ENCODE measurements at places on chromosomes 3 and 15.

- DNase-seq, result no peak
These were observed 1035.3 kb downstream of the FHIT start for GRCh38 chr3:60215946-60216345.

- no peak for DNase-seq
These were observed 10.6 kb downstream of the DENND6A start for GRCh38 chr3:57682284-57682683.

- DNase-seq, result no peak
These were observed 7.7 kb downstream of the NCKIPSD start for GRCh38 chr3:48678056-48678455.

DNA sequence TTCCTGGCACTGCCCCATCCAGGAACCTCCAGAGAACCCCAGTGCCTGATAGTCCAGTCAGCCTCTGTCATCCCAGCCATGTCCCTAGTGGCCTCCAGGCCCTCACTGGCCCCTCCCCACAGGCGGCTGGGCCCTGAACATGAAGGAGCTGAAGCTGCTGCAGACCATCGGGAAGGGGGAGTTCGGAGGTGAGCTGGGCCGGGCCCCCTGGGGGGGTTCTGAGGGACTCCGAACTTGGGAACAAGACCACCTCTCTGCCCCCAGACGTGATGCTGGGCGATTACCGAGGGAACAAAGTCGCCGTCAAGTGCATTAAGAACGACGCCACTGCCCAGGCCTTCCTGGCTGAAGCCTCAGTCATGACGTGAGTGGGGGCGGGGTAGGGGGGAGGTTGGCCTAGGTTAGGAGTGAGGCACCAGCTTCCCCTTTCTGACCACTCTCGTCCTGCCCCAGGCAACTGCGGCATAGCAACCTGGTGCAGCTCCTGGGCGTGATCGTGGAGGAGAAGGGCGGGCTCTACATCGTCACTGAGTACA, 12.0 kb upstream of the LMAN1L start:
- DNase-seq, result no peak

- no peak for DNase-seq
These were observed 827 bp downstream of the WNT5A start for GRCh38 chr3:55486101-55486856.

DNA sequence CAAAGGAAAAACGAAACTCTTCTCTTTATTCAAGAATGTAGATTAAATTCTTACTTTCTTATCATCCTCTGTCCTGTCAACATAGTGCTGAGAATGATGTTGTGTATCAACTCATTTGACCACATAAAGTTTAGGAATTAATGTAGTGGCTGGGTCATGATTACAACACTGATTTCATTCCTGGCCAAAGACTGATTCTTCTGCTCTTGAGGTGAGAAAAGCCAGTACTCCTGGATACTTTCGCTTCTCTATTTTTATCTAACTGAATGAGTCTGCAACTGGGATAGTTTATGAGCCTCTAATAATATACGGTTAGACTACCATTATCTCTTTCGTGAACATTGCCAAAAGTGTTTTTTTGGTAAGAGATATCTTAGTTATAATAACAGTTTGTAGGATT, 173.0 kb downstream of the LPP start:
- no peak for DNase-seq

DNA sequence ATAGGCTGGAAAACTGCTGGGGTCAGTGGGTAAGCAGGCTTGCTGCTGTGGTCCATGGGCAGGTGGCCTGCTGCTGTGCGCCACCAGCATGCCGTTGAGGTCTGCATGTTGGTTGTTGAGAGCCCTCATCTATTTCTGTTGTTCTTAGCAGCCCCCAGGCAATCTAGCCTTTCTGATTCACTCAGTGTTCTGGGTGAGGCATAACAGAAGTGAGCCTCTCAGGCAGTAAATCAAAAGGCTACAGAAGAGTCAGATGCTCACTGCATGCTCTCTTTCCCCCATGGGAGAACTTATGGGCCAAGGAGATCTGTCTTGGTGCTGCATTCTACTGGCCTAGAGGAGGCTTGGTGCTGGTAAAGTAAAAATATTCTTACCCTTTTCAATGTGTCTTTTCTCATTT, 67.8 kb upstream of the ATP10A start:
- no peak for DNase-seq

- no peak for DNase-seq
These were observed 59.7 kb upstream of the GK5 start for GRCh38 chr3:142285083-142285517.

DNA sequence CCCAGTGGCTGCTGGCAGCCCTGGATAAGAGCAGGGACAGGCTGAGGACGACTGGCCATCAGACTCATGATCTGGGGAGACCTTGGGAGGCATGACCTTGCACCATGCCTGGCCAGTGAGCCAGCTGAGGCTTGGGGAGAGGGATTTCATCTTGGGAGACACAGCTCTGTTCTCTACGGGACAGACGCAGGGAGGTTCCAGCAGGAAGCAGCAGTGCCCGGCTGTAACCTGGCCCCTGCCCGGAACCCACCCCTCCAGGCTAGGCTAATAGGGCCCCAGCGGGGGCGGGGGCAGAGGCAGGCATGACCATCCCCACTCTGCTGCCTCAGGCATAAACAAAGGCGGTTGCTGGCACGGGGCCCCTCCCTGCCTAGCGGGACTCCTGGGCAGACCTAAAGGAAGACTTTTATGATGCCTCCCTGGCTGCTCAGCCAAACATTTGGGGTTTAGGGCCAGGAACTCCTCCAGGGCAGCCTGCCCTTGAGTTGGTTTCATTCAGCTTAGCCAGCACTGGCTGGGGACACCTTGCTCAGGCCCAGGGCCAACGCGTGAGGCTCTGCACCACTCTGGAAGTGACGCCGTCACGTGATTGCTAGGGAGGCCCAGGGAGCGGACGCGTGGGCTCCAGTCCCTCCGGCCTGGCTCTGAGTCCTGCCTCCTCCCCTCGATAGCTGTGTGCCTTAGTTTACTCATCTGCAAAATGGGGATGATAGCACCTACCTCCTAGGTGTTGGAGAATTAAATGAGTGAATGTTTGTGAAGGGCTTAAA, 27.6 kb downstream of the HDAC11 start:
- no peak for DNase-seq

DNA sequence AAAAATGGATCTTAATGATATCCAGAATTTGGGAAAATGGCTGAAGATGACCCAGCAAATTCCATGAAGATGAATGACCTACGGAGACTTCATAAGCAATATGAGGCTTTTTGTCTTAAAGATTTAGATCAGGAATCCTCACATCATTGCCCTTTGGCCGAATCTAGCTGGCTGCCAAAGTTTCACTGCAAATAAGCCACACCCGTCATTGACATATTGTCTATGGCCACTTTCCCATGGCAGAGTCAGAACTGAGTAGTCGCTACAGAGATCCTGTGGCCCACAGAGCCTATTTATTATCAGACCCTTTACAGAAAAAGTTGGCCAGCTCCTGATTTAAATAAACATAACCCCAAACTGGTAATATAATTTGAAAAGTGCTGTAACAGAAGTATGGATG, 307.4 kb upstream of the RARB start:
- no peak for DNase-seq

DNA sequence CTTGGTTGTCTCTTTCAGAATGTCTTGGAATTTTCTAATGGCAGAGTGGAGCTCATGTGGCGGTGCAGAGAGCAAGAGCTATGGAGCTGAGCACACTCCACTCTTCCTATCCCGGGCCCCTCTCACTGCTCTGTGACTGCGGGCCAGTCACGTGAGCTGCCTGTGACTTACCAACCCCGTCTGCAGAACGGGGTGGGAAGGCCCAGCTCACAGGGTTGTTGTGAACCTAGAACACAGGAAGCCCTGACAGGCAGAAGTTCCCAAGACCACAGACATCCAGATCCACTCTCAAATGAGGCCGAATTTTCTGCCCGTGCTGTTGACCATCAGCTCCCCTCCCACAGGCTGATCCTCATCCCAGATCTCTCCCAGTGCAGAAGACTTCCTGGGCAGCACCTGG, 35.5 kb upstream of the PLXNA1 start:
- no peak for DNase-seq

DNA sequence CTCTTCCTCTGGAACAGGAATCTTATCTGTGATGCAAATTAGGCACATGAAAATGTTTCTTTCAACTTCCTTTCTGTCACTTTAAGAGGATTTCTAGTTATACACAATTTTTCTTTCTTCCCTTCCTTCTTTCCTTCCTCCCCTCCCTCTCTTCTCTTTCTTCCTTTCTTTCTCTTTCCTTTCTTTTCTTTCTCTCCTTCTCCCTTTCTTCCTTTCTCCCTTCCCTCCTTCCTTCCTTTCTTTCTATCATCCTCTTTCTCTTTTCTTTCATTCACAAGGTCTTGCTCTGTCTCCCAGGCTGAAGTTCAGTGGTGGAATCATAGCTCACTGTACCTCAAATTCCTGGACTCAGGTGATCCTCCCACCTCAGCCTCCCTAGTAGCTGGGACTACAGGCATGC, 18.0 kb upstream of the C2CD4B start:
- DNase-seq, result no peak

GRCh38 chr3:189827108-189827507, 195.9 kb downstream of the TP63 start:
- DNase-seq, result no peak

DNA sequence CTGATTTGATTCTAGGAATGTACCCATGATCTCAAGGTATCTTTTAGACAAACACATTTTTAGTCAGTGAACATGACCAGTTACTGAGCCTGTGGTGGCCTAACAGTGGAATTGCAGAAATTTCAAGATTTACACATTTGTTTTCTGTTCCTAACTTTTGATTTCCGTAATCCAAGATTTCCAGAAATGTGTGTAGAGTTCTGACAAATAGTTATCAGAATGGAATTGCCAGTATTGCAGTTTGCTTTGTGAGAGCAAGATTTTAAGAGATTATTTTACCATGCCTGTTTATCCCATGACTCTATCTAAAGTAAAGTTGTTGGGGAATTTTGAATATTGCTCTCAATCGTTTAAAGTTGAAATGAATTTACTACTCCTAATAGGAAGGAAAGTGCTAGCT, 11.7 kb upstream of the UTS2B start:
- DNase-seq, result no peak

GRCh38 chr3:23662079-23662617, 143.6 kb upstream of the UBE2E1 start:
- no peak for DNase-seq

DNA sequence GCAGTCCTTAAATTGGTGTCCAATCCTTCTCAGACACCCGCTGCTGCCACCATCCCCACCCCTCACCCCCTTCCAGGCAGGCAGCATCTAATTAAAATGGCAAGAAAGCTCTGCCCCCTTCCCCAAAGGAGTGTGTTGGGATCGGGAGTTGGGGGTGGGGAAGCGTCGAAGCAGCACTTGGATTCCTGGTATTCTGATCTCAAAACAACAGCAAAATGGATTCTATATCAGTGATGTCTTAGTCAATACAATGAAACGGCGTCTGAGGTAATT, 1.4 kb downstream of the TNIK start:
- no peak for DNase-seq

DNA sequence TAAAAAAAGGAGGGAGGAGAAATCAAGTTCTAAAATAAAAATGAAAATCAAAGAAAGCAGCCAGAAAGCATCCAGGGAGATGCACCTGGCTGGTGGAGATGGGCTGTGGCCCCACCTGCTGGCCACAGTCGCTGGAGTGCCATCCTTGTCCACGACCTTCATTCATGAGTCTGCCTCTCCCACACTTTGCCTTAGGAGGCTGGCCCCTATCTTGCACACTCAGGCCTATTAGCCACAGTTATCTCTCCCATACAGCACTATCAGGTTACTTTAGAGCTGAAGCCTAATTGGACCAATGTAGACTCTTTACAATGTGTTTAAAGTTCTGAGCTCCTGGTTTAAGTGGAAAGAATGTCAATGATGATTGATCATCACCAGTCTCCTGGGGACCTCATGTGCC, 392.0 kb upstream of the RORA start:
- DNase-seq, result peak; percentile 83

DNA sequence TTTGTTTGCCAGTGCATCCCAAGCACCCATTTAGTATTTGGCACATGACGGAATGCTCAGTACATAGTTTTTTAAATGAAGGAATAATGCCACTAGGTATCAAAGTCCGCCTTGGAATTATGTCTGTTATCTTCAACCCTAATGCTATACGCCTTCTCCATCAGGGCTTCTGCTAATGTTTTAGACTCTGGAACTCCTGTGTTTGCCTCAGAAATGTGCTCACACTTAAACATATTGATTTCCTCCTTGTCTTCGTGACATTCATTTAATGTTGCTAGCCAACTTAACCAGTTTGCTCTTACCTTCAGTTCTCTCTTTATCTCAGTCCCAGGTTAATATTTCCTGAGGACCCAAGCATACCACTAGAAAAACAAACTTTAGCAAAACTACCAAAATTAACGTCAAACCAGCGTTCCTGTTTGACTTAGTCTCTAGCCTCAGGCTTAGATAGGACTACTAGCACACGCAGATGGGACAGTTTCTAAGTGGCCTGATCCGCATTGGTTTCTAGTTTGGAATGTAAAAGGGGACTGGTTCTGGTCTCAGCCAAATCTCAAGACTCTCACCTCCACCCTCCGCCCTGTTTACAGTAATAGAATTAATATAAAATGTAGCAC, 81.4 kb downstream of the IL1RAP start:
- DNase-seq, result no peak

DNA sequence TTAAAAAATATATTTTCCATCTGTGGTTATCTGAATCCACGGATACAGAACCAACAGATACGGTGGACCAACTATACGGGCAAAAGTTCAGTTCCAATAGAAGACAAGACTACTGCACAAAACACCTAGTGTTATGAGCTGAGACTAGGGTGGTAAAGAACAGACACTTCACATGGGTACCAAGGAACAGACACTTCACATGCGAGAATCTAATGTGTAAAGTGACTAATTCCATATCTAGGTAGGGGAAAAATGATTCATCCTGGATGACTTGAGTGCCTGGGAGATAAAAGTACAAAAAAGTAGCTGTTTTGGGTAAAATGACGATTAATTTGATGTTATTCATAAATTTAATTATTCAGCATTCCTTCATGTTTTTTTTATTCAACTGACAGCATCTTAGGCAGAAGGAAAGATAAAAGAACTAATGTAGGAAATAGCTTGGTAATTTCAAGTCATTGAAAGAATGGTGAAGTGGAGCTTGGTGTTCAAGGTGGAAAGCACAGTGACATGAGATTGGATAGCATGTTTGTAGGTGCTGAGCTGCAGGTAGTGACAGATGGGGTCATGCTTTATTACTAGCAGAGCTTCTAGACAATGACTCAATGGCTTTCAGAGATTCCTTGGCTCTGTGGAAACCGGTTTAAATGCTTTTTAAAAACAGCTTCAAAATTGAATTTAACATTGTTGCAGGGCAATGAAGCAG, 5.2 kb downstream of the CD200 start:
- no peak for DNase-seq

DNA sequence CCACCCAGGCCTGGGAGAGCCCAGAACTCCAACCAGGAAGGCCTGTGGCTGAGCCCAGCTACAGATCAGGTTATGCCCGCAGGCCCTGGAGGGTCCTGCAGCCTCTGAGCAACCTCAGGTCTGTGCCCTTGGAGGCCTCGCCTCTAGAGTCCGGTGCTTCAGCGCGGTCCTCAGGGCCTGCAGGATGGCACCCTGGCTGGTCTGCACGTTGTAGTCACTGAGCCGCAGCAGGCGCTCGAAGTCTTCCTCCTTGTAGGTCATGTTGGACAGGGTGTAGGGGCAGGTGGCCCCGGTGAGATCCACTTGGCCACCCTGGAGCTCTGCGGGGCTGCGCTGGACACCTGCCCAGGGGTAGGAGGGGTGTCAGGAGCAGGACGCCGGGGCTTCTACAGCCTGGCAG, 25.8 kb downstream of the PLA2G4D start:
- DNase-seq, result no peak

- DNase-seq, result no peak
These were observed 75.4 kb downstream of the ADCY5 start for GRCh38 chr3:123373474-123373987.
